Adrenal gland (tissue), 19 donors: ENCODE measurements at places on chromosomes 1 and 21.

GRCh38 chr1:232036181-232036933 is 409.8 kb downstream of the DISC1 start:
- no peak for DNase-seq

- DNase-seq: peak; percentile 66
Observed at GRCh38 chr1:60283690-60284089, 210.1 kb upstream of the C1orf87 start.

GRCh38 chr1:89608319-89608983 is 24.5 kb upstream of the LRRC8C start:
- DNase-seq: peak; percentile 62

DNA sequence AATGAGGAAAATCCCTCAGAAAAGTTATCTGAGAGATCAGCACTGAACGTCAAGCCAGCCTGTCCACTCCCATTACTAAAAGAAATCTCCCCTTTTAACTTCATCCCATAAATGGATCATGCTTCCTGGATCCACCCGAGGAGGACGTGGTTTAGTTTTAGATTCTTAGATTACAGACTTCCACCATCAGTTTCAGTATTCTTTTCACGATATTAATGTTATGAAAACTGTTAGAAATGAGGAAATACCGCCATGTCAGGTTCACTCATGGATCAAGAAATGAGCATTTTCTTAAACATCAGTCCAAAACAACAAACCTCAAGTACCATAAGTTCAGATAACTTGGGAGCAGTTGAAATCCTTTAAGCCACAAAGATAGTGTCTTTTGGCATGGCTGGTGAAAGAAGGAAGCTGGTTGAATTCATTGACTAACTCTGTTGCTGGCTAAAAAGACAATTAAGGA is 49.8 kb downstream of the NFIA start:
- no peak for DNase-seq

GRCh38 chr1:30322859-30323257 is 400.5 kb downstream of the MATN1 start:
- no peak for DNase-seq

DNA sequence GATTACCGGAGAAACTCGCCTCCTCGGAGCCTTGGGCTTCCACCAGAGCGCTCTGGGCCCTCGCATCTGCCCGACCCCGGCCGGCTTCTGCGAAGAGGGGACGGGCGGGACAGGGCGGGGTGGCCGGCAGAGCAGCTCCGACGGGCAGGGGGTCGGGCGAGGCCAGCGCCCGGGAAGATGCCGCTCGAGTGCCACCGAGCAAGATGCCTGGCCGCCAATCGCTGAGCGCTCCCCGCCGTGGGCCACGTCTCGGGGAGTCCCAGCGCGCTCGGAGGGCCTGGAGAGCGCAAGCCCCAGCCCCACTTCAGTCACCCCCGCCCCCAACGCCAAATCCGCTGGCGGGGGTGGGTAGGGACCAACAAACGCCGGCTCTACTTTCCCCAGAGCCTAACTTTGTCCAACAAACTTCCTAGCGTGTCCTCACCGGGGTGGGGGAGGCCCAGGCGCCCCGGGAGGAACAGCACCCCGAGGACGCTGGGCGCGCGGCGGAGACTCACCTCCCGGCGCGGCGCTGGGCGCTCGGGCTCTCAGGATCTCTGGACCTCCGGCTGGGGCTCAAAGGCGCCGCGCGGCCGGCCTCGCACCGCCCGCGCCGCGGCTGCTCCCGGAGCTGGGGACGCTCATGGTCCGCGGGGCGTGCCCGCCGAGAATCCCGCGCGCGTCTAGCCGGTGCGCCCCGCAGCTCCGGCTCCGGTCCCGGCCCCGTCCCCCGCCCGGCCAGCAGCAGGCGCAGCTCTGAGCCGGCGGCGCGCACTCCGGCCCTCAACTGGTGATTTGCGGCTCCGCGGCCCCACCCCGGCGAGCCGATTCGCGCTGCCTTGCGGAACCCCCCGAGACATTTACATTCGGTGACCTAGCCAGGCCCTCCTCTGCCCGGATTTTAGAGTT is at the start of gene BCAR3:
Gene BCAR3 (minus strand): TSS at position 737 of the 888 bp plus-strand sequence. CDS start 6,907 bp downstream, outside the sequence.
- peak; percentile 78 for DNase-seq

DNA sequence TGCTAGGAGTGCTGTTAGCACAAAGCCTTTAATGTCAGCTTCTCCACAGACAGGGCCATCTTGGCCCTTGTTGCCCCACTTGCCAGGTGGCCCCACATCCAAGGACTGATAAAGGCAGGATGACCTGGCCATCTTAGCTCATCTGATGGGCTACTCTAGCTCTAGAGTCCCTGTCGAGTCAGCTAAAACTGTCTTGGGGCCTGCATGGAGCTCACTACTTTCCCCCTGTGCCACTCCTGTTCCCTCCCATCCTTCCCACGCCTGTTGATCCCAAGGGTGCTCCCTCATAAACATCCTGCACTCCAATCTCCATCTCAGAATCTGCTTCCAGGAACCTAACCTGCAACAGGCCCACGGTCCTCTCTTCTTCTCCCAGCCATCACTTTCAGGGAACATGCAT is 652 bp upstream of the GPX7 start:
- no peak for DNase-seq

- no peak for DNase-seq
Observed at GRCh38 chr1:156844102-156844501, 14.8 kb downstream of the INSRR start.

- DNase-seq: no peak
Observed at GRCh38 chr1:156841295-156841855, 17.5 kb downstream of the INSRR start.

- DNase-seq: no peak
Observed at GRCh38 chr1:52355436-52355835, 10.6 kb downstream of the CC2D1B start.

DNA sequence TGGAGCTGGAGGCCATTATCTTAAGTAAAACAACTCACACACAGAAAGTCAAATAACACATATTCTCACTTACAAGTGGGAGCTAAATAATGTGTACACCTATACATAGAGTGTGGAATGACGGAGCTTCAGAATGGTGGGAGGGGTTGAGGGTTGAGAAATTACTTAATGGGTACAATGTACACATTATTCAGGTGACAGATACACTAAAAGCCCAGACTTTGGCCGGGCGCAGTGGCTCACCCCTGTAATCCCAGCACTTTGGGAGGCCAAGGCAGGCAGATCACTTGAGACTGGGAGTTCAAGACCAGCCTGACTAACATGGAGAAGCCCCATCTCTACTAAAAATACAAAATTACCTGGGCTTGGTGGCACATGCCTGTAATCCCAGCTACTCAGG is 24.9 kb upstream of the LRIG2 start:
- DNase-seq: no peak

DNA sequence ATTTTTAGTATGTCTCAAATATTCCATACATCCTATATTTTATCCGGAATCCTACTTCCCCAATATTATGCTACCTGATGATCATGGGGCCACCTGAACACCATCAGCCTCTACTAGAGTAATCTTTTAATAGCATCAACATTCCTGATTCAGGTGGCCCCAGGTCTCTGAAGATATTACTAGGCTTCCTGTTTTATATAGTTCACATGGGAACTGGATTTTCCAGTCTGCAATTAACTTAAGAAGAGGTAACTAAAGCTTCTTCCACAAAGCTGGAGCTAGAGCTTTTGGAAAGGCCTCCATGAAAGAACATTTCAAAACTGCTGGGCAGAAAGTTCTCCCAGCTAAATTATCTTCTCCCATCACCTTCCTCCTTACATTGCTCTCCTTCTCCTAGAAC is 72.3 kb upstream of the ADAM30 start:
- DNase-seq: no peak

GRCh38 chr1:153614189-153614900 is 1.4 kb upstream of the S100A16 start:
- no peak for DNase-seq

- DNase-seq: peak; percentile 43
Observed at GRCh38 chr1:78676347-78676982, 26.8 kb downstream of the IFI44 start.

- DNase-seq: no peak
Observed at GRCh38 chr1:63223426-63223825, 98.9 kb upstream of the FOXD3 start.

GRCh38 chr21:25589887-25590286 is 17.4 kb downstream of the MRPL39 start:
- no peak for DNase-seq

GRCh38 chr1:236520445-236521005 is 3.3 kb upstream of the LGALS8 start:
- DNase-seq: no peak

GRCh38 chr1:56135069-56135863 is 444.1 kb downstream of the PLPP3 start:
- DNase-seq: no peak

DNA sequence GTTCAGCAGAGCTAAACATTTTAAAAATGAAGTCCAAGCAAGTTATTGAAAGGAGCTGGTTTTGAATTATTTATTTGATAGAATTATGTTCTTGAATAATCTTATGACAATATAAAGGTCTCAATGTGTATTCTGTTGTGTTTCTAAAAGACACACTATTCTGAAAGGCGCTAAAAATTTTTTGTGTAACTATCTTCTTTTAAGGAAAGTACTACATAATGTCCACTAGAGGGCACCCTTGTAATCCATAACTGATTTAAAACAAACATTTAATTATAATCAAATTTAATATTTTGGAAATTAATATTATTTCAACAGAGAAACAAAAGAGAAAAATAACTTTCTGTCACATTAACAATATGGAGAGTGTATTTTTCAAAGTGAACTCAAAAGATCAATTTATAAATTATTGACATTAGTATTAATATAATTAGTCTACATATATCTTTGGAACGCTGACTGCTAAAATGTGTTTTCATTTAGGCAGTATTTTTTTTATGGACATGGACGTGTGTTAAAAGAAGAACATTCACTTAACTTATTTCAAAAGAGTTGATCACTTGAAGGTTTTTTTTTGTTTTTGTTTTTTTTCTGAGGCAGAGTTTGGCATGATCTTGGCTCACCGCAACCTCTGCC is 248.4 kb downstream of the DENND1B start:
- no peak for DNase-seq

GRCh38 chr1:41456847-41457540 is 27.5 kb downstream of the EDN2 start:
- no peak for DNase-seq

- no peak for DNase-seq
Observed at GRCh38 chr1:218643926-218644325, 298.8 kb downstream of the TGFB2 start.

DNA sequence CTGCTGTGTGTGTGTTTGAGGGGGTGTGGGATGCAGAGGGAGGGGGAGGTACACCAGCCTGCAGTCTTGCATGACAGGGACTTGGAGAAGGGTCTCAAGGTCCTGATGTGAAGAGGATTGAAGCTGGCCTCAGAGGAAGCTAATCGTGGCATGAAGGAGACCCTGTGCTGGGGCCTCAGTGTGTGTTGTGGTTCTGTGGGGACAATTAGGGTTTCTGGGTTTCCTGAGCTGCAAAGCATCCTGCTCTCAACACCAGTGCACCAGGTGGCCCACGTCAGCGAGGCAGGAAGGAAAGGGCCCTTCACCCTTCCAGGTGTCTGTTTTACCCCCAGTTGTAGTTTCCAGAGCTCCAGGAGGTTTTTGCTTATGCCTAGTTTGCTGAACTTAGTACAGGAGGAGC is 52.8 kb downstream of the TENT5C start:
- DNase-seq: no peak

GRCh38 chr1:172469717-172470116 is 25.8 kb upstream of the PIGC start:
- no peak for DNase-seq

DNA sequence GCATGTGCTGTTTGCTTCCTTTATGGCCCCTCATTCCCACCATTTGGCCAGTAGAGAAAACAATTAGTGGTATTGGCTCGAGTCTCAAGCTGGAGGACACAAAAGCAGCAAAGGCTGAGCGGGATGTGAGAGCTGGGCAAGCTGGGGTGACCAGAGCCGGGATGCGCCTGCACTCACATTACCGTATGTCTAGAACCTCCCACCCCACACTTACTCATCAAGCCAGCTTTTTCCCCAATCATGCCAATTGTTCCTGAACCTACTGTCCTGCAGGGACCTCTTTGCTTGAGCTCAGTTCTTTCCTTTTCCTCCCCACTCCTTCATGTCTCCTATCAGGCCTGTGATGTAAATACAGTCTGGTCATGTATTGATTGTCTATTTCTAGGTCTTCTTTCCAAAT is 45.9 kb downstream of the KIRREL1 start:
- no peak for DNase-seq

DNA sequence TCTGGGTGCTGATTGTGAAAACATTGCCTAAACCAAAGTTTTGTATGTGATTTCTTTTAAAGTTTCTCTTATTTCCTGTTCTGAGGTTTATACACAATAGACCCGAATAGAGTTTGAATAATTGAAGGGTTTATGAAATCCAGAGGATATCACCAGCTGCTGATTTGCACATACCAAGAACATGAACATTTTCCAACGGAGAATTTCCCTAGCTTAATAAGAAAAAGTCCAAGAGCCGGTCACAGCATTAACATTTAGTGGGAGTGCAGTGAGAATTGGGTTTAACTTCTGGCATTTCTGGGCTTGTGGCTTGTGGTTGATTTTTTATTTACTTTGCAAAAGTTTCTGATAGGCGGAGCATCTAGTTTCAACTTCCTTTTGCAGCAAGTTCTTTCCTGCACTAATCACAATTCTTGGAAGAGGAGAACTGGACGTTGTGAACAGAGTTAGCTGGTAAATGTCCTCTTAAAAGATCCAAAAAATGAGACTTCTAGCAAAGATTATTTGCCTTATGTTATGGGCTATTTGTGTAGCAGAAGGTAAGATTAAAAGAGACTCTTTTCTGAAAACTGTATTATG is at the start of gene CFH:
Gene CFH (plus strand): TSS at position 407 of the 579 bp plus-strand sequence. CDS start 75 bp downstream, at position 482.
- DNase-seq: no peak

DNA sequence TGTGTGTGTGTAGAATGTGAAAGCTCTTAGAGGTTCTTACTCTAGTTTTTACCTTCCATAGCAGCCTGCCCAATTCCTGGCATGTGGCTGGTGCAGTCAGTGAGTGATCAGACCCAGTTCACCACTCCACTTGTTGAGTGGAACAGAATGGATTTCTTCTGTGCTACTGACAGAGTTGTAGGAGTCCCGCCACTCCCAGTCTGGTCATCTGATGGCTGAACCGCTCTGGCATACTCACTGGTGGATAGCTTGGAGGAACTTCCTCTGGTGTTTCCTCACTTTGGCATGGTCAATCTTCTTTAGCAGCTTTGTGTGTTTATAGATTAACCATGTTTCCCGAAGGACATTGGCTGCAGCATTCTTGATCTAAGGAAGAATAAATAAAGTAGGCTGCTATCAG is 106.7 kb upstream of the ADAR start:
- no peak for DNase-seq

DNA sequence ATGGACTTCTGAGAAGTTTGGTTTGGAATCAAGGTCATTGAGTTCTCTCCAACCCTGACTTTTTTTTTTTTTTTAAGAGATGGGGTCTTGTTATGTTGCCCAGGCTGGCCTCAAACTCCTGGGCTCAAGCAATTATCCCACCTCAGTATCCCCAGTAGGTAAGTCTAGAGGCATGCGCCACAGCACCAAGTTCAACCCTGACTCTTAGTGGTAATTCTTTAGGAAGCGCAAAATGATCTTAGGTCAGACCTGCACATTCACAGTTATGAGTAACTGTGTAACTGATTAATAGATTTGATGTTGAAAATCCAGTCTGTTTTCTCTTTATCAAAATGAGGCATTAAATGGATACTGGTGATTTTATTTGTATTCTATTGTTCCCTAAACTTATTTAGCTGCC is 95.9 kb downstream of the GREM2 start:
- DNase-seq: no peak
